ENCODE measurements at places on chromosomes 2 and 18.

DNA sequence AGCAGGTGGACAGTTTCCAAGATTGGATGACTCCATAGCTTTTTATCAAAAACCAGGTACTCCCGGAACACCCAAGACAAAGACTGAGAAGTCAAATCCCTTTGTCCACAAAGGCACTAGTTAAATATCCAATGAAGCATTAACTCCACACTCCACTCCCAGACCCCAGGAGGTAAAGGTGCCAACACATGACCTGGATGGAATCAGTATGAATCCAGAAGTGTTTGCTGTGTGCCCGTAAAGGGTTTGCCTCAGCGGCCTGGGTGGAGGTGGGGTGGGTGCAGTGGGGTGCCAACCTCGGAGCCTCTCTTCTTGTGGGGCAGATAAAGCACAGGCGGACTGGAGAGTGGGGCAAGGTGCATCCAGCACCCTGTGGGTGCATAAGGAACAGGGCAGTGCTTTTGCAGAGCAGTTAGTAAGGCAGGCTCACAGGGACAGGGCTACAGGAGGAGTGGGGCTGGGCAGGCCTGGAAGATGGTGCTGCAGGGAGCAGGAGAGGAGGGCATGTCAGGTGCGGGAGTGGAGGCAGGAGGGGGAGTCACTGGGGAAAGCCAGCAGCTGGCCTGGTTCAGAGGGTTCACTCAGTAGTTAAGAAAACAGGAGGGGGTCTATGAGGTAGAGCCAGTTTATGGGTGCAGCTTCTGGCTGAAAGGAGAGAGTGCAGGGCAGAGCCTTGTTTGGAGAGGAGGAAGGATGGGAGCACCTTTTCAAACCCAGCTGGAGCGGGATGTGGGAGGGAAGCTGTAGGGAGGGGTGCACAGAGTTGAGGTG, 208.4 kb upstream of the SMAD2 start:
- DNase-seq: no peak

DNA sequence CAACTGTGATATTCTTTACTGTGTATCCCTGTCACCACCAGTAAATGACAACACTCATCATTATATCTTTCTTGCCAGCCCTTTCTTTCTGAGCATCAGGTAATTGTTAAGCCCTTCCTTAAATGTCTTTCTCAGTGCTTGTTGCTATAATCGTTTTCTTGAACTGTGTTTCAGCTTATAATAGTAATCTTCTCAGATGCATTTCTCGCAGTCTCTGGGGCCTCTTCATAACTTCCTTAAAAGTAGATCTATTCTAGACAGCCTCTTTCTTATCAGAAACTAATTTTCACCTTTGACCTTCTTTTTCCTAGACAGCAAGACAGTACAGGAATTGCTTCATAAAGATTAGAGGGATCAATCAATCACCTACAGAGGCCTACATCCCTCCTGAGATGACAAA, 648.1 kb downstream of the CPS1 start:
- DNase-seq: no peak

DNA sequence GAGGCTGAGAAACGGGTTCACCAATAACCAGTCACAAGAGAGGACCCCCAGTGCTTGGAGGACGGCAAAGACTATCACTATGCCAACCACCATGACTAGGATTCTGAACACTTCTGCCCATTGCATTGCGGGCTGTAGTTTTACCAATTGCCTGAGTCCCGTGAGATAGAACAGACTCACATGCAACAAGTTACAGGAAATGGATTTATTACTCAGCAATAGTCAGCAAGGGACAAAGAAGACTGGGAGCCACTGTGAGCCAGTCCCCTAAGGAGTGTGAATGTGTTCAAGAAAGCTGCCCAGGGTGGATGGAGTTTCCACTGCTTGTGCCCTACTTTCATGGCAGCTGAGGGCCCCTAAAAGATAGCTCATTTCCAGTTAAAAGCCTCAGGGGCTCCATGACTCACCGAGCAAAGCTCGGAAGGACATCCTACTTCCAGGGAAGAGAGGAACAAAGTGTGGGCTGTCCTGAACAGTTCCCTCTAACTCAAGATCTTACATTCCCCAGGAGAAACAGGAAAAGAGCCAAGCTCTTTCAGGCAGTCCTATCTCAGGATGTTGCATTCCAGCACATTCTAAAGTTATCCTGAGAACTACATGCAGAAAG, 54.4 kb downstream of the SLC4A3 start:
- no peak for DNase-seq

DNA sequence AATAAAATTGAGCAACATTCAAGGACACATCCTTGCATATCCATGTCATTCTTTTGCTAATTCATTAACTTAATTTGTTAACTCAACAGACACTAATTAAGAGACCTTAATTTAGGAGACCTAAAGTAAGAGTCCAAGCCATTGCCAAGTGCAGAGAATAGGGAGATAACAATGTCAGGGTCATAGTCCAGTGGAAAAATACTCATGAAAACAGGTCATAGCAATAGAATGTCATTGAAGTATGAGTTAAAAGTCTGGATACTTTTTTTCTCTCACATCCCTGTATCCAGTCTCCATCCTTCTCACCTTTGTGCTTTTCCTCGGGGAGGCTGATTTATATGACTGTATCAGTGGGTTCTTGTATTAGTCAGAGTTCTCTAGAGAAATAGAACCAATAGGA, 26.6 kb upstream of the DPP4 start:
- DNase-seq: no peak

DNA sequence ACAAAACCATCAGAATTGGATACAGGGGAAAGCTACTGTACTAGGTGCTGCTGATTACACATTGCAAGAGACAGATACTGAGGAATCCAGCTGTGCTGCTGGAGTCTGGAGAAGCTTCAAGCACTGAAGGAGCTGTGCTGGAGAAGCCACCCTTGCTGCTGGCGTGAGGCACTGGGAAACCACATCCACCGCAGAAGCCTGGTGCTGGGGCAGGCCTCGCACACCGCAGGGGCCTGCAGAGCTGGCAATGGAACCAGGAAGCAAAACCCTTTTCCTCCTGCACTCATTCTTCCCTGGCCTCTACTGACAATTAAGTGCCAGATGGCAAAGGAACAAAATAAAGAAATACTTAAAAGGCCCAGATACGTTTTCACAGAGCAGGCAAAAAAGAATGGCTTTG, 94.4 kb upstream of the MSH6 start:
- no peak for DNase-seq

- no peak for DNase-seq
Measured at GRCh38 chr18:79047556-79048244, 21.5 kb upstream of the ATP9B start.

DNA sequence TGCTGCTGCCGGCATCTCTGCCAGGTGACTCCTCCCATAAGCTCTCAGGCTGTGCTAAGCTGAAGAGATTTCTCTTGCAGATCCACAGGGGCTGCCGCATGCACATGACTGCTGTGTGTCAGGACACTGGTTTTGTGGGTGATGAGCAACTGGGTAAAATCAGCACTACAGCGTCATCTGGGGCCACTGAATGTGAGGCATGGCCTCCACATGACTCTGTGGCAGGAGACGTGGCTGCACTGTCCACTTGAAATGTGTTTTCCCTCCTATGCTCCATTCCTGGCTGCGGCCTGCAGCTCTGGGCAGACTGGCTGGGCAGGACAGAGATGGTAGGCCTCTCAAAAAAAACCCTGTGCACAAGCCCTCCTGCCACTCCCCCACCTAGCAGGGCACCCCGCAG, 63.6 kb downstream of the MARCO start:
- no peak for DNase-seq

GRCh38 chr2:6353669-6354068, 512.0 kb downstream of the CMPK2 start:
- no peak for DNase-seq

GRCh38 chr2:88627856-88628570, 749 bp upstream of the EIF2AK3 start:
- DNase-seq: peak; percentile 72

DNA sequence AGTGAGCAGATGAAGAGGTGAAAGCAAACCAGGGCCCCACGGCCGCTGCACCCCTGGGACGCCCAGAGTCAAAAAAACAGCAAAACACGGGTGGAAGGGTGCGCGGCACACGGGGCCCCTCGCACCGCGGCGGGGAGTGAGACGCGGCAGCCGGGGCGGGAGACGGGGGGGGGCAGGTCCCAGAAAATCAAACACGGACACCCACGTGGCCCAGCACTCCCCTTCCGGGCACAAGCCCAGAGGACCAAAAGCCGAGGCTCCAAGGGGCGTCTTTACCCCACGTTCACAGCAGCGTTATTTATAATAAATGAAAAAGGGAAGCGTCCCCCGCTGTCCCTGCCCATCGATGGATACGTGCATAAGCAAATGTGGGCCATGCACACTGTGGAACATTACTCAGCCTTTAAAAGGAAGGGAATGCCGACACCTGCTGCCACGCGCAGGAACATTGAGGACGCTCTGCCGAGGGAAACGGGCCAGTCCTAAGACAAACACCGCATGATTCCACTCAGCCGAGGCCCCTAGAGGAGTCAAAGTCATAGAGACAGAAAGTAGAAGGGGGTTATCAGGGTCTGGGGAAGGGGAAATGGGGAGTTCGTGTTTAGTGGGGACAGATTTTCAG, 677 bp upstream of the COPS9 start:
- DNase-seq: no peak

GRCh38 chr2:158921599-158922408, 46.6 kb upstream of the TANC1 start:
- DNase-seq: no peak

DNA sequence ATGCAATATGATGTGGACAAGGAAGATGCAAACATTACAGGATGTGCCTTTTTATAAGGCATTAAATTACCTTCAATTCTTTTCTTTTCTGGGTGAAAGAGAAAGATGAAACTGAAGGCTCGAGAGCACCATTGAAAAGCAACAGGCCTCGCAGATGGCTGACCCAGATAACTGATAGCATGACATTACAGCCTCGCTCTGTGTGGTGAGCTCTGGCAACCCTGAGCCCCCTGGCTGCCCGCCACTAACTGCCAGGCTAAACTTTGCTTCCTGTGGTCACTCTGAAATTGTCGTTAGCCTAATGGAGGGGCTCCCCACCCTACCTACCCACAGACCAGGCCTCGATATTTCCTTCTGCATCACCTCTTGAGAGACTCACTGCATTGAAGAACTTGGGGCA, 516.8 kb upstream of the FANCL start:
- DNase-seq: no peak
